Stimulated activated naive B cell treated with anti-CD40 and anti-IgM and Interleukin-4, amounts not matched to agents 10 μg/mL and 1 μg/mL and 100 μg/mL, for 72 hours (primary cell): ENCODE measurements at places on chromosomes 16 and 17.
A peak's percentile ranks its signal among the peaks of the same experiment; 100 is the strongest.

GRCh38 chr17:67362173-67362572 lies 4.2 kb downstream of the PSMD12 start:
- H3K27me3 ChIP-seq, result no peaks in the 10 kb centered on the region
- H3K4me1 ChIP-seq, result peaks cover 60% of the 10 kb centered on the region
- H3K4me3 ChIP-seq, result no peak overlapping the region
- H3K27ac ChIP-seq, result no peak overlapping the region

DNA sequence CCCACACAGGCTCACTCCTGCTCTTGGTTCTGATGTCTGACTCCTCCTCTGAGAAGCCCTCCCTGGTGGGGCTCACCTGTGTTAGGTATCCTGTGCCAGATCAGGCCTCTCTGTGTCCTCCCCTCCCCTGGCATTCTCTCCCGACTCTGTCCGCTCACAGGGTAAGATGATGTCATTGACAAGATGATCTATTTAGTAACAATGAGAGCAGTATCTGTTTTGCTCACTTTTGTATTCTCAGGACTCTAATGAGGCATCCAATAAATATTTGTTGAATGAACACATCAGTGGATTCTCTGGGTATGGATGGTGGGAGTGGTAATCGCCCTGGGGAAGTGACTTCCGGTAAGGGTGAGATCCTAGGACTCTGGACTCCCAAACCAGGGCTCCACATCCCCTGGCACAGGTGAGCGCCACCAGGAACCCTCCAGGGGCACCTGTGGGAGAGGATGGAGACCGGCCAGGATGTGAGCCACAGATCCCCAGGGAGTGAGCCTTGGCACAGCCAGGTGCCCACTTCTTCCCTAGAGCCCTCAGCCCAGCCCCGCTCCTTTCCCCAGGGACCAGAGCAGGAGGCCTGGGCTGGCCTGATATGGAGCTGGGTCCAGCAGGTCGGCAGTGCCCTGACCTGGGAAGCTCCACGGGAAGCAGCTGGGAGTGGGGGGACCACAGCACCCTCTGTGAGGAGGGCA lies 5.4 kb upstream of the HAP1 start:
- no peak overlapping the region for H3K27ac ChIP-seq
- H3K36me3 ChIP-seq, result no peaks in the 10 kb centered on the region
- peaks cover 6% of the 10 kb centered on the region for H3K4me1 ChIP-seq
- H3K27me3 ChIP-seq, result peaks cover 26% of the 10 kb centered on the region

GRCh38 chr16:73427164-73427563 lies 379.2 kb upstream of the ZFHX3 start:
- H3K27me3 ChIP-seq, result peaks cover 6% of the 10 kb centered on the region
- H3K4me1 ChIP-seq, result no peaks in the 10 kb centered on the region
- no peaks in the 10 kb centered on the region for H3K36me3 ChIP-seq

- no peaks in the 10 kb centered on the region for H3K27me3 ChIP-seq
- no peak for DNase-seq
- H3K27ac ChIP-seq, result no peak overlapping the region
- H3K36me3 ChIP-seq, result peaks cover 31% of the 10 kb centered on the region
Observed at GRCh38 chr17:67829331-67829730, 4.0 kb downstream of the BPTF start.

DNA sequence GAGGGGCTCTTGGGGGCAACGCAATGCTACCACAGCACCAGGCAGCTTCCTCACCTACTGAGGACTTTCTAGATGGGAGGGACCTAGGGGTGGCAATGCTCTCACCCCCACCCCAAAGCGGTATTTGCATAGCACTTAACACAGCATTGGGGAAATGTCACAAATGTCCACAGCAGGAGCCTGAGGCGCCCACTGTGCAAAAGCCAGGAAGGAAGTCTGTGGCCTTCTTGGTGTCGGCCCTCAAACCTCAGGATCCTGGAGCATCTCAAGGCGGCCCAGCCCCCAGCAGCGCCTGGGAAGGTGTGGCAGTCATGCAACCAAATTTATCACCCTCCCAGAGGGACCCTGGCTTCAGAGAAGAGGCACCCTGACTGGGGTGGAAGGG lies 45.3 kb downstream of the WNT3 start:
- peak overlapping the region; percentile 70 for H3K4me3 ChIP-seq
- H3K27ac ChIP-seq, result no peak overlapping the region
- H3K4me1 ChIP-seq, result peaks cover 16% of the 10 kb centered on the region
- no peak for DNase-seq
- H3K36me3 ChIP-seq, result no peaks in the 10 kb centered on the region
- H3K27me3 ChIP-seq, result peaks cover 28% of the 10 kb centered on the region

DNA sequence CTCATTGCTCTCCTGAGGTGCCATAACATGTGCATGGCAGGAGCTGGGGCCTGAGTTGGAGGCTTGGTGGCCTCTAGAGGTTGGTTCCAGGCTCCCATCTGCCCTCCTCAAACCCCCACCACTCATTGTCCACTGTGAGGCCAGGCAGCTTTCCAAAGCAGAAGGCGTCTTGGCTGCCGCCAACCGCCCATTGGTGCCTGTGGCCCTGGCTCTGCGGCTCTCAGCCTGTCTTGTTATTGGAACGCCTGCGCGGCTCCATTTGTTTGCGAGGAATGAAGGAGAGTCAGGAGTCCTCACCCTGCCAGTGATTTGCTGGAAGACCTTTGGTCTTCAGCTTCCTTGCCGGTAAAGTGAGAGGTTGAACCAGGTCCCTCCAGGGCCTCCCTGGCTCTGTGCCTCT lies 43.6 kb downstream of the OR1D5 start:
- DNase-seq, result no peak
- no peaks in the 10 kb centered on the region for H3K4me1 ChIP-seq

DNA sequence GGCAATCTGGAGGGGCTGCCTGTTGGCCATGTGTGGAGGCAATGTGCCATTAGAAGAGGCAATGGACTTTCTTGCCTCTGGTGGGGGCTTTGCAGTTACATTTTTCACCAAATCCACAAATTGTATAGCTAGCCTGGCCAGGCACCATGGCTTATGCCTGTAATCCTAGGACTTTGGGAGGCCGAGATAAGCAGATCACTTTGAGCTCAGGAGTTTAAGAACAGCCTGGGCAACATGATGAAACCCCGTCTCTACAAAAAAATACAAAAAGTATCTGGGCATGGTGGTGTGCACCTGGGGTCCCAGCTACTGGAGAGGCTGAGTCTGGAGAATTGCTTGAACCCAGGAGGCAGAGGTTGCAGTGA lies 2.7 kb upstream of the RNF112 start:
- H3K36me3 ChIP-seq, result no peaks in the 10 kb centered on the region
- peaks cover 19% of the 10 kb centered on the region for H3K27me3 ChIP-seq
- H3K27ac ChIP-seq, result no peak overlapping the region
- H3K4me3 ChIP-seq, result no peak overlapping the region
- H3K4me1 ChIP-seq, result no peaks in the 10 kb centered on the region
- no peak for DNase-seq

- peak; percentile 84 for DNase-seq
- H3K27me3 ChIP-seq, result peaks cover 59% of the 10 kb centered on the region
- no peak overlapping the region for H3K27ac ChIP-seq
- peaks cover 4% of the 10 kb centered on the region for H3K4me1 ChIP-seq
- no peak overlapping the region for H3K4me3 ChIP-seq
Observed at GRCh38 chr17:21457051-21458026, 81.2 kb downstream of the KCNJ12 start.

DNA sequence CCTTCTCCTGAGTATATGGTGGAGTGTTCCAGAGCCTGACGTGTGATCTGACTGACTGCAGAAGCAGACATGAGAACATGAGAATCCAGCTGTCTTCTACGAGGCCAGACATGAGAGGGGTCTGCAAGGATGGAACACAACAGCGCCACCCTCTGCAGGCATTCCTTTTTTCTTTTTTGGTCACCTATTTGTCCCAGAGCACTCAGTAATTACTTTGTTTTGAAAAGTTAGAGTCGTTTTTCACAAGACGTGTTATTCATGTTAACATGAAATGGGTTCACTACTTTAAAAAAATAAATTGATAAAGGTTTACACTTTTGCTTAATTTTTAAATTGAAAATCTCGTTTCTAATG lies 43.8 kb upstream of the ATP2A3 start:
- H3K36me3 ChIP-seq, result peaks cover 49% of the 10 kb centered on the region
- H3K27me3 ChIP-seq, result no peaks in the 10 kb centered on the region
- no peak for DNase-seq
- H3K27ac ChIP-seq, result no peak overlapping the region

- H3K27ac ChIP-seq, result no peak overlapping the region
- no peaks in the 10 kb centered on the region for H3K36me3 ChIP-seq
- H3K4me1 ChIP-seq, result no peaks in the 10 kb centered on the region
- no peak overlapping the region for H3K4me3 ChIP-seq
- peaks cover 4% of the 10 kb centered on the region for H3K27me3 ChIP-seq
Observed at GRCh38 chr17:73822371-73822770, 178.1 kb upstream of the SDK2 start.

DNA sequence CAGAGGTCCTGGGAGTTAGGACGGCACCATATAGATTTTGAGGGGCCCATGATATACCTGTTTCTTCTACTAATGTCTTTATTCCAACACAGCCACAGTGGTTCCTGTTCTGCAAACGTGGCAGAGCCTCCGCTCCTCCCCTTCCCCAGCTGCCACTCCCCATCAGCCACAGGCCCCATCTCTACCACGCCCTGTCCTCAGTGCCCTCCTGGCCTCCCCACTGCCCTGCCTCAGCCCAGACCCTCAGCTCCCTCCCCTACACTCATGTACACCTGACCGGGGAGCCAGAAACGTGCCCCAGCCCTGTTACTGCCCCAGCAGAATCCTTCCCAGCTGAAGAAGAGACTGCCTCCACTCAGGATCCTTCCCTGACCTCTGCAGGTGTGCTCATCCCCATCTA lies 11.9 kb upstream of the RBFOX3 start:
- no peaks in the 10 kb centered on the region for H3K4me1 ChIP-seq
- DNase-seq, result no peak
- no peaks in the 10 kb centered on the region for H3K36me3 ChIP-seq
- H3K27me3 ChIP-seq, result peaks cover 28% of the 10 kb centered on the region

DNA sequence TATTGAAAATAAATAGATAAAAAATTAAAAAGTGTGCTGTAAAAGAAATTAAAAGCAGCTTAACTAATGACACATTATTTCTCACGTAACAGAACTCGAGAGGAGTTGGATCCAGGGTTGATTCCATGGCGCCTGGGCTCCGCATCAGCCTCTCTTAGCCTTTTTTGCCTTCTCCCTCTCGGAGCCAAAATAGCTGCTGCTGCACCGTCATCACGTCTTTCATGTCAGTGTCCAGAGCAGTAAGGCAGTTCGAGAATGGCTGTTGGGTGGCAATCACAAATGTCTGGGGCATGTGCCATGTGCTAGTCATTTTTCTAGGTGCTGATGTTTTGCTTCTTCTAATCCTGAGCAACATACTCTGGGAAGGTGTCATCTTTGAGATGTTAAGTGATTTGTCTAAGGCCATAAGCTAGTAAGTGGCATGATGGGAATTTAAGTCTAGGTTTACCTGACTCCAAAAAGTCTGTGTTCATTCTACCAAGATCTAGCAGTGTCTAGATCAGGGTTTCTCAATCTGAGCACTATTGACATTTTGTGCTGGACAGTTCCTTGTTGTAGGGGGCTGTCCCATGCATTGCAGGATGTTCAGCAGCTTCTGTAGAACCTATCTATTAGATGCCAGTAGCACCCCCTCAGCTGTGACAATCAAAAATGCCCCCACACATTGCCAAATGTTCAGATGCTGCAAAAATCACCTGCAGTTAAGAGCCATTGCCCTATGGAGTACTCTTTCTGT lies 280.4 kb downstream of the HAPSTR1 start:
- H3K27ac ChIP-seq, result no peak overlapping the region
- no peaks in the 10 kb centered on the region for H3K4me1 ChIP-seq
- no peak overlapping the region for H3K4me3 ChIP-seq
- no peaks in the 10 kb centered on the region for H3K36me3 ChIP-seq

- H3K4me1 ChIP-seq, result peaks cover 9% of the 10 kb centered on the region
- H3K36me3 ChIP-seq, result no peaks in the 10 kb centered on the region
- DNase-seq, result no peak
- no peak overlapping the region for H3K27ac ChIP-seq
- no peak overlapping the region for H3K4me3 ChIP-seq
- H3K27me3 ChIP-seq, result peaks cover 36% of the 10 kb centered on the region
Observed at GRCh38 chr17:27986805-27987684, 55.4 kb upstream of the NLK start.

- peaks cover 70% of the 10 kb centered on the region for H3K36me3 ChIP-seq
- H3K4me1 ChIP-seq, result peaks cover 14% of the 10 kb centered on the region
- H3K27ac ChIP-seq, result peak overlapping the region; percentile 38
- H3K4me3 ChIP-seq, result no peak overlapping the region
Observed at GRCh38 chr16:70746708-70747424, 54.1 kb downstream of the VAC14 start.

DNA sequence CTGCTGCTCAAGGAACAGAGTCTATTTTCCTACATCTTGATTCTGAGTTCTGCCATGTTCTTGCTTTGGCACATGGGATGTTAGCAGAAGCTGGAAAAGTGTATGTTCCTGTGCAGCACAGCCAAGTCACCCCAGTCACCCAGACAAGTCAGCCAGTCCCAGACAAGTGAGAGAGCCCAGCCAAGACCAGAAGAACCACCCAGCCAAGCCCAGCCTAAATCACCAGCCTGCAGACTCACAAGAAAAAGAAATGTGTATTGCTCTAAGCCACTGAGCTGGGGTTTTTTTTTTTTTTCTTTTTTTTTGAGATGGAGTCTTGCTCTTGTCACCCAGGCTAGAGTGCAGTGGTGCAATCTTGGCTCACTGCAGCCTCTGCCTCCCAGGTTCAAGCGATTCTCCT lies 141.3 kb upstream of the CDC42EP4 start:
- H3K27ac ChIP-seq, result no peak overlapping the region
- peaks cover 4% of the 10 kb centered on the region for H3K4me1 ChIP-seq
- no peaks in the 10 kb centered on the region for H3K27me3 ChIP-seq
- no peak for DNase-seq

GRCh38 chr17:77534137-77534536 lies 393.4 kb downstream of the SEC14L1 start:
- no peak overlapping the region for H3K4me3 ChIP-seq
- H3K27me3 ChIP-seq, result peaks cover 22% of the 10 kb centered on the region
- no peak overlapping the region for H3K27ac ChIP-seq
- no peak for DNase-seq
- peaks cover 5% of the 10 kb centered on the region for H3K36me3 ChIP-seq

DNA sequence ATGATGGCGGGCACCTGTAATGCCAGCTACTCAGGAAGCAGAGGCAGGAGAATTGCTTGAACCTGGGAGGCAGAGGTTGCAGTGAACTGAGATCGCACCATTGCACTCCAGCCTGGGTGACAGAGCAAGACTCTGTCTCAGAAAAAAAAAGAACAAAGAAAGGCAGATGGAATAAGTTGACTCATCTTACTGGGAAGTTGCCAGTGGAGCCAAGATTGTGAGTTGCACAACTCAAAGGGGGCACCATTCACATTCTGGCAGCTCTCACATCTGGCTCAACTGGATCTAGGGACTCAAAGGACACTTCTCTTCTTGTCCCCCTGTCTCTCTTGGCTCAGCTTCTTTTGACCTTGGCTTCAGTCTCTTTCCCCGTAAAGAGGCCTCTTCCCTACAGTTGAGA lies 53.7 kb upstream of the ETV4 start:
- no peak for DNase-seq
- H3K27ac ChIP-seq, result no peak overlapping the region
- H3K4me1 ChIP-seq, result peaks cover 6% of the 10 kb centered on the region
- H3K4me3 ChIP-seq, result no peak overlapping the region

DNA sequence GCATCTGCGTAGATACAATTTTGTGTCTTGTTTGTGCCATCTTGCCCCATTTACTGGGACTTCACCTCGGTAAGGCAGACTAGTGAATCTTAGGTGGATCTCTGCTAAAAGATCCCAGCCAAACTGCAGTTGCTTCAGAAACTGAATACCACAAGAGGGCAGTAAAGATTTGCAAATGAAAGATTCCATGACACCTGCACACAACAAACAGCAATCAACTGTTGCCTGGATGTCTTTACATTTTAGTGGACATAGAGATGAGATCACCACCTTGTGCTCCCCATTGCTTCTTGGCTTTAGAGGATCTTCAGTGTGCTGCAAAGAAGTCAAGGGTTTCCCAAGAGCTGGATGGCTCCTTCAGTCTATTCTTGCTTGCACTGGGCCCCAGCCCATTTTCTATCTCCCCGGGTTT lies 119.2 kb upstream of the CACNG5 start:
- H3K4me1 ChIP-seq, result peaks cover 1% of the 10 kb centered on the region
- peak; percentile 26 for DNase-seq
- H3K4me3 ChIP-seq, result no peak overlapping the region
- no peak overlapping the region for H3K27ac ChIP-seq
- peaks cover 5% of the 10 kb centered on the region for H3K27me3 ChIP-seq
